ENCODE measurements at places on chromosomes 16 and 17.

GRCh38 chr16:35862242-35862641 is 2402.8 kb downstream of the TP53TG3F start:
- no peak for DNase-seq

DNA sequence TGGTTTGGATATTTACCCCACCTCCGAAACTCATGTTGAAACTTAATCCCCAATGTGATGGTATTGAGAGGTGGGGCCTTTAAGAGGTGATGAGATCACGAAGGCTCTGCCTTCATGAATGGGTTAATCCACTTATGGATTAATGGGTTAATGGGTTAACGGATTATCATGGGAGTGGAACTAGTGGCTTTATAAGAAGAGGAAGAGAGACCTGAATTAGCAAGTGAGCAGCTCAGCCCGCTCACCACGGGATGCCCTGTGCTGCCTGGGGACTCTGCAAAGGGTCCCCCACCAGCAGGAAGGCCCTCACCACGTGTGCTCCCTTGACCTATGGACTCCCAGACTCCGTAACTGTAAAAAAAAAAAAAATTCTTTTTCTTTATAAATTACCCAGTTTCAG is 16.5 kb upstream of the GPRC5B start:
- DNase-seq: no peak

DNA sequence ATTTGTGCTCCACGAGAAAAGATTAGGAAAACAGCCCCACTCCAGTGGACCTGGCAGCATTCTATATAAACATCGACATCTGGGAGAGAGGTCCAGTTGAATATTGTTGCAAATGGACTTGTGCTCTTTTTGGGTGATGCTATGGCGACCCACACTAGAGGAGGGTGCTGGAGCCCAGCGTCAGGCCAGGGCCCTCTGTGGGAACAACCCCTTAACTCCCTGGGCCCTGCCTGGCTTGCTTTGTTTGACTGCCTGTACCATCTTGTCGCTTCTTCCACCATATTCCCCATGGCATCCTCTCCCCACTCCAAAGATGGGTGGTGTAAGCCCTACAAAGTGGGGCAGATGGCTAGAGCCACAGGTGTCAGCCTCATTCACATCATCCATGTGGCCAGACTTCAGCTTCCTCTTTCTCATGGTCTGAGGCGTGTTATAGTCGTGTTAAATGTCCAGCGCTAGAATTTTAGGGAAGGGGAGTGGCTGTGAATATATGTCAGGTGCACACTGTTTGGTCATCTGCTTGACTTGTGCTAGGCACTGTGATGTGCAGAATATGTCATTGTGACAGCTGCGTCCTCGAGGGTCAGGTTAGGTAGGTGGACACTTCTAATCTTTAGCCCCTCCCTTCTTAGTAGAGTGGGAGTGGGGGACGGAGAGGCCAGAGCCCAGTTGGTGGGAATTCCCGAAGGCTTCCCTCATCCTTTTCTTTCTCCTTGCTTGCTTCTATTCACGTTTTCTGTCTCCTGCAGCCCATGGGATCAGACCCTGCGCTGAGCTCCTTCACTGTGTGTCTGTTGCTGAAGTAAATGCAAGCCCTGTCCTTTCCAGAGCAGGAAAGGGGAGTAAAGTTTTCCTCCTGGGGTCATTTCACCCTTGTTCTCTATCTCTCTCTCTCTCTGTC is 49.8 kb downstream of the MPRIP start:
- no peak for DNase-seq

GRCh38 chr17:80987941-80988461 is 3.6 kb upstream of the CHMP6 start:
- no peak for DNase-seq

GRCh38 chr17:77692571-77693161 is 265.8 kb upstream of the TNRC6C start:
- DNase-seq: peak; percentile 17

DNA sequence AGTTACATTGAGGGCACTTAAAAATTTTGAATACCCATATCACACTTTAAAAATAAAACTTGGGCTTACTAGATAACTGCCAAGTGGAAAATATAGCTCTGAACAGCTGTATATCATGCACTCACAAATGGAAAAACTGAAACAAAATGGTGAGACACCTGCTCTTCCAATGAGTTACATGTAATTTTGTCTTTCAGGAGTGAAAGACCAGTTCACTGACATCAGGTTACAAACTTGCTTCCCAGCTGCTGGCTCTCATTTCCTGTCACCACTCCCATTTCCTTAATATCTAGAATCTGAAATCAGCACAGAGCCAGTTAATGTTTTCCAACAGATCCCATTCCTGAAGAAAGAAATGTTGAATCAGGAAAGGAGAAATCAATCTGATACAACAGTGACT is 10.8 kb downstream of the CSNK2A2 start:
- no peak for DNase-seq

DNA sequence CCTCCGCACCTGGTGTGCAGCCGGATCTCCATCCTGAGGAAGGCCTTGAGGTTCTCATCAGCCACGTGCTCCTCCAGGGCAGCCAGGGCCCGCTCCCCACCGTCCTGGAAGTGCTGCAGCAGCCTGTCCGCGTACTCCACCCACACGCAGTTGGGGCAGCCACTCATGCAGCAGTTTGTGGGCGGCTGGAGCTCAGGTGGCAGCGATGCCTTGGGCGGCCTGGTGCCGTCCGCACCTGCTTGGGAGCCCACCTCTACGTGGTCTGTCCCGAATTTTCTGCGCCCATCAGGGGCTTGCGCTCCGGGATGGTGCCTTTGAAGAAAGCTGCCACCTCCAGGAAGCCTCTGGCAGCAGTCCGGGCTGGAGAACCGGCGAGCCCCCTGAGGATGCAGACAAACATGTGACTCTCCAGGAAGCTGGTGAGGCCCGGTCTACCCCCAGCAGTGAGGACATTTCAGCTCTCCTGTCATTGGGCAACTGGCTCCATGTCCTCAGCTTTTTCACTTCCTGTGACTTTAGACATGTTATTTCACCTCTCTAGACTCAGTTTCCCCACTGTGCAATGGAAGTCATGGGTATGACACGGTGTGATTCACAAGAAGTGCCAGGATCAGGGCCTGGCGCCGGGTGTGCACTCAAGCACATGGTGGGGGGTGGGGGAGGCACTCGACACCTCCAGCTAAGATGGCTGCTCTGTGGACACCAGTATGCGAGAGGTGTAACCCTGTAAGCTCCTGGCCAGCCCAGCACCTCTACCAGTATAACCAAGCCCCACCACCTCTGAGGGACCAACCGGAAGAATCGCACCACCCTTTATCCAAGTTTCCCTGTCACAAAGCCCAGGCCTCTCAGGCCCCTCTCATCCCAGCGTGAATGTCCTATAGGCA is 957 bp downstream of the OXLD1 start:
- DNase-seq: peak; percentile 32

DNA sequence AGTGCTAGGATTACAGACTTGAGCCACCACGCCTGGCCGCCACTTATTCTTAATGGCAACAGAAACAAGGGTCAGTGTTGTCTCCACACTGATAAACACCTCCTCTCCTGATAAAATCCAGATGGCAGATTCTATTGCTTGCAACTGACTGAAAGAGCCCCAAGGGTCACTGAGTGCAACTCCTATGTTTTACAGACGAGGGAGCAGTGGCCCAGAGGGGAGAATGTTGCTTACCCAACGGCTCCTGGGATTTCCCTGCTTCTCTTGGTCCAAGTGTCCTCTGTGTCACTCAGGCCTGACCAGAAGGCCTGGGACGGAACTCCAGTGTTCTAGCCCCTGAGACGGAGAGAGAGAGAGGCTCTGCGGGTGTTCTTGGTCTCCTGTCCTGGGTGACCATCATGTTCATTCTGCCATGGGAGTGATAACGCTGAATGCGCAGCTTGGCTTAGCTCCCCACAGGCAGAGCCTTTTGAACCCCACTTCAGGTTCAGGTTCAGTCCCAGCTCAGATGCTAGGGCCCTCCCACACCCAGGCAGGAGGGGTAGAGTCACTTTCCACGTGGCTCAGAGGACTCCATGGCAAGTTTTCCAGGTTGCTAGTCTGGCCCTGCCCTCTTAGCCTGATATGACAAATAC is 77.3 kb upstream of the NLRP1 start:
- DNase-seq: no peak

- DNase-seq: peak; percentile 21
Observed at GRCh38 chr17:57135789-57136291, 50.8 kb downstream of the AKAP1 start.

DNA sequence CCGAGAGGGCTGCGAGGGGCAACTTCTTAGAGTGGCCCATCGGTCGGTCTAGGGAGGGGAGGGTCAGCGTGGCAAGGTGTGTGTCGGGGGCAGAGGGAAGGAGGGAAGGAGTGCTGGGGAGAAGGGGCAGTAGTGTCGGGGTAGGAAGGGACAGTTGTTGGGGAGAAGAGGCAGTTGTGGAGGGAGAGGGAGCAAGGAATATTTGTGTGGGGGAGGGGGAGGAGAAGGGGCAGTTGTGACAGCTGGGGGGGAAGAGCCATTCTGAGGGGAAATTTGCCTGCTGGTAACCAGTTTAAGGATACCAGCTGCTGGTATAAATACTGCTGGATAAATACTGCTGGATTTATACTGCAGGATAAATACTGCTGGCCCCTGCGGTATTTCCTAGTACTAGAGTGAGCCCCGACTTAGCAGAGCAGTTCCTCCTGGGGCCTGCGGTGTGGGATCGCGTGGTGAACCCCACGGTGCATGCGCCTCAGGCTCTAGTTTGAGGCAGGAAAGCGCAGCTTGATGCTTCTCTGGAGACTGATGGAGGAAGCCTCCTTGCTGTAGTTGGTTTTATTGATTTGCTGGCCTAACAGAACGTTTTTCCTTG is 309 bp downstream of the DNAH2 start:
- DNase-seq: no peak

DNA sequence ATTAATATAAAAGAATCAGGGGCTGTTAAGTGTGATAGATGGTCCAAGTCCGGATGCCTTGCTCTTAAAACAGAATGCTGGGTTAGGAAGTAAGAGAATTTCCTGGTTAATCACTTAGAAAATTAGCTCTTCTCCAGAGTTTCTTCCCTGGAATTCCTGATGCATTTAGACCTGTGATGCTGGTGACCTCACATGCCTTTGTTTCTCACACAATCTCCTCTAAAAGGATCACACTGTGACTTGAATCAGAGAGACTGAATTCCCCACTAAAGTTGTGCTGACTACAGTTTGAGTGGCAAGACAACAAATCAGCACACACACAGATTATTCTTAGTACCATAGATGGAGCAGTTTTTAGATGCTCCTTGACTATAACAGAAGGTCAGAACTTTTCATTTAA is 4.4 kb upstream of the RNF43 start:
- DNase-seq: no peak

- peak; percentile 90 for DNase-seq
Observed at GRCh38 chr17:58447039-58447975, 30.0 kb upstream of the RNF43 start.

DNA sequence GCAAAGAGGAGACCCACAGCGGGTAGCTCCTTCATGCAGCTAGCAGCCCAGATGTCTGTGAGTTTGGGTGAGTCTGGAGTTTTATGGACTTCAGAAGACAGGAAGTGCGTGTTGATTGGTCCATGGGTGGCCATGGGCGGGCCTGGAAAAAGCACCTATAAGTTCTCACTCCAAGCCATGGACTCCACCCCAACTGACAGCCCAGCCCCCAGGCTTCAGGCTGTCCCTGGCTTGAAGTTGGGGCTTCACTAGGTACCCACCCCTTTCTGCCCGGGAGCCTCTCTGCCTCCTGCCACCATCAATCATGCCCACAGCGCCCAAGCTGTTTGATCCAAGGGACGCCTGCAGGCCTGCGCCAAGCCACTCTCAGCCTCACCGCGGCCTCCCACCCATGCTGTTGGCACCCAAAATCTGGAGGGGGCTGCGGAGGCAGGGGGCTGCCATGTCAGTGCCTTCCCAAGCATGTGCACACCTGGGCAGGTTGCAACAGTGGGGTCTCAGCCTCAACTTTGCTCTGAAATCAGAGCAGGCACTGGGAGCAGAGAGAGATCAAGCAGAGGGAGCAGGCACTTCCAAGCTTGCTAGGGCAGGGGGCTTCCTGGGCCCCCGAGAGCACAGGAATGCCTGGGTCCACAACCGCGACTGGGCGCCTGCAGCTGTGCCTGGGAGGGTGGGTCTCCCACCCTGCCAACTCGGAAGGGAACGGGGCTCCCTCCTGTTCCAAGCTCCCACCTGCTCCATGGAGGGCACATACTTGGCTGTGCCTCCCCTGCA is 1503.7 kb downstream of the CDH11 start:
- no peak for DNase-seq
